Mesothelial cell of epicardium (in vitro differentiated cells): ENCODE measurements at places on chromosomes 6 and 20. TPM values are rescaled to one million over a fixed set of nuclear protein-coding genes. Genes with fewer than 3 reads are reported as not detected.

DNA sequence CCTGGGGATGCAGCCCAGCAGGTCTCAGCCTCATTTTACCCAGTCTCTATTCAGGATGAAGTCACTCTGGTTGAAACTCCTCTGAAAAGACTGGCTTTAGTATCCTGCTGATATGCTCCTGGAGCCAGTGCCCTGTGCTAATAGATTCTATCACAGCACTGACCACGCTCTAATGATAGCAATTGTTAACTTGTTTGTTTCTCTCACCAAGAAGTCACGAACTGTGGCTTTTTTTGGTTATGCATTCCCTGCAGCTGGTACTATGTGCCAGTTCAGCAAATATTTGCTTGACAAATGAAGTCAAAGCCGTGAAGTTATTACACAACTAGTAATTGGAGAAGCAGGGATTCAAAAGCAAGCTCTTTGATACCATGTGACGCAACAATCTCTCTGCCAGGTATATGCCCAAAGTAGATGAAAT is 754.6 kb downstream of the KIF16B start:
- no peak for DNase-seq

GRCh38 chr20:45039475-45039820 is 61.5 kb downstream of the KCNS1 start:
- DNase-seq = no peak

- no peak for DNase-seq
Measured at GRCh38 chr20:44596010-44596409, 13.6 kb downstream of the PKIG start.

GRCh38 chr6:128638817-128639216 is 118.4 kb upstream of the PTPRK start:
- no peak for DNase-seq

- DNase-seq = no peak
Measured at GRCh38 chr6:16019462-16019861, 109.4 kb upstream of the MYLIP start.

- no peak for DNase-seq
Measured at GRCh38 chr6:13431861-13432465, 55.4 kb downstream of the GFOD1 start.

GRCh38 chr20:58851221-58851968 is 693 bp upstream of the GNAS-AS1 start:
- no peak for DNase-seq

- no peak for DNase-seq
Measured at GRCh38 chr6:55668591-55668990, 89.6 kb upstream of the HMGCLL1 start.

DNA sequence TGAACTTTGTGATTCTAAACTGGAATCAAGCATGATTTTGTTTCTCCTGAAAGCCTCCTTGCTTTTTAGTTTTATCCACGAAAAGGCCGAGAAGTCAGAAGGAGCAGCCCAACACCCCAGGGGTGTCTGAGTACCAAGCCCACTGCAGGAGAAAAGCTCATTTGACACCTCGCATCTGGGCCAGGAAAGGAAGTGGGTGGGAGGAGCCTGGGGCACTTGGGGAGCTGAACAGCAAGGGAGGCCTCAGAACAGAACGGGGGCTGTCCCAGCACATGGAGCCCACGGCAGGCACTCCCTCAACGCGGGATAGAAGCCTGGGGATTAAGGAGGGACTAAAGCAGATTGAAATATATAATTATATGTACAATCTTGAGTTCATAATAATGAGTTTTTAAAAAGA is 6.6 kb downstream of the KIF25 start:
- no peak for DNase-seq

HCRTR2 gene
- total RNA-seq = 0.11 to 0.18 TPM in 2 of 3 replicates, not detected in the other

SCGN gene
- not detected in 3 replicates for total RNA-seq

LPA gene
- total RNA-seq = 0.93 to 2.0 TPM (median 1.3 TPM) in 3 replicates

OPRM1 gene
- not detected in 3 replicates for total RNA-seq

RNF144B gene
- 5.1 to 5.5 TPM (median 5.4 TPM) in 3 replicates for total RNA-seq
